ENCODE measurements at places on chromosomes 6 and 20.

DNA sequence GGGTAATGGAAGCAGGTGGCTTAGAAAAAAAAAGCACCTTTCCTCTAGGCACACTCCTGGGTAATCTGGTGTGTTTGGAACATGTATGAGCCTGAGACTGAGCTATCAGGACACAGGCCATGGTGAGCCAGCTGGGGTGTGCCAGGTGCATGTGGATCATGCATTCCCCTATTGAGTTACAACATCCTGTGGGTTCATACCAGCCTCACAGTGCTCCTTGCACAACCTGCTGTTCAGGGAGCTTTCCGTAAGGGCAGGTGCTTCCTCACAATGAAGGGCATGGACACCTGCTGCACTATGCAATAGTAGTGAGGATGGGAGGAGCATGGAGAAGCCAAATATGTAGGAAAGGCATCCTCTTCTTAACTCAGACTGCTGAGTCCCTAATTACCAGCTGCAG lies 197.2 kb upstream of the SUPT3H start:
- ATAC-seq: no peak

- no peak for ATAC-seq
Observed at GRCh38 chr6:46367354-46368168, 123.7 kb downstream of the RCAN2 start.

DNA sequence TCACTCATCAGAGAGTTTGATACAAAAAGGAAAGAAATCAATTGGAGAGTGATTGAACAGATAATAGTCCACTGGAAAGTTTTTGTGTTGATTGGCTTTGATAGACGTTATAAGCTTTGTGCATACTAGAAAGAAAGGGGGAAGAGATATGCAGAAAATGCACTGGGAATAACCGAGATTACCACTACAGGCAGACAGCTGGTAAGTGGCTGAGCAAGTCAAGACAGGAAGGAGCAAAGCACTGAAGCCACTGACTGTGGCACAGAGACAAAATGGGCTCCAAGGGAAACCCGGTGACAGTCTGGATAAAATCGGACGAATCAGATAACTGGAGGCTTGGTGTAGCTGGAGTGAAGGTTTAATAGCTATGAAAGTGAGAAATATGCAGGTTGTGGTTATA lies 209.0 kb downstream of the SIM1 start:
- no peak for ATAC-seq

GRCh38 chr6:7544597-7544996 lies 3.1 kb downstream of the DSP start:
- ATAC-seq: no peak

- no peak for ATAC-seq
Observed at GRCh38 chr6:145485288-145485687, 250.0 kb downstream of the EPM2A start.

- no peak for ATAC-seq
Observed at GRCh38 chr6:156876302-156876701, 99.1 kb downstream of the ARID1B start.

DNA sequence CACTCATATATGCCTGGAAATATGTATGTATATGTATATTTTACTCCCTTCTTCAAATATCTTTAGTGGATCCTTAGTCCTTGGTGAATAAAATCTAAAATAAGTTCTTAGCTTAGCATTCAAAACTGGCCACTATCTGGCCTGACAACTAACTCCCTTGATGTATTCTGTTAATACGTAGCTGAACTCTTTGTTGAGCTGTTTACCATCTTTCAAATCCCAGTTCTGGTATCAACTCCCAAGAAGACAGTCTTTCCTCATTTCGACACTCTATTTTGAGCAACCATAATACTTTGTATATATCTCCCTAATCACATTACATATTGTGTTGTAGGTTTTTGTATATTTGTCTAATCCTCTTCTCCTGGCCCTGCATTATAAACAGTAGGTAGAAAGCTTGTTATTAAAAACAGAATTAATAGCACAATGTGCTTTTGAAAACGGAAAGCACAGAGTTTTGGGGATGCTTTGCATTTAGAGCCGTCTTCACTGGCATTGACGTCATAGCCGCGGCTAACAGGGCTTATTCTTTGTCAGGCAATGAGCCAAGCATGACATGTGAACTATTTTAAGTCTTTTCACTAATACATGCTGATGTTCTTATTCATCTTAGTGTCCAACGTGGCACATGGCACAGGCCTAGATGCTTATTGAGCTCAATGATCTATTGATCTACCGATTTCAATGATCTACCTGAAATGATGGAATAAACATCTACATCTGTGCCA lies 47.2 kb upstream of the CCN2 start:
- no peak for ATAC-seq

GRCh38 chr20:57449398-57450354 lies 58.5 kb downstream of the RBM38 start:
- no peak for ATAC-seq

DNA sequence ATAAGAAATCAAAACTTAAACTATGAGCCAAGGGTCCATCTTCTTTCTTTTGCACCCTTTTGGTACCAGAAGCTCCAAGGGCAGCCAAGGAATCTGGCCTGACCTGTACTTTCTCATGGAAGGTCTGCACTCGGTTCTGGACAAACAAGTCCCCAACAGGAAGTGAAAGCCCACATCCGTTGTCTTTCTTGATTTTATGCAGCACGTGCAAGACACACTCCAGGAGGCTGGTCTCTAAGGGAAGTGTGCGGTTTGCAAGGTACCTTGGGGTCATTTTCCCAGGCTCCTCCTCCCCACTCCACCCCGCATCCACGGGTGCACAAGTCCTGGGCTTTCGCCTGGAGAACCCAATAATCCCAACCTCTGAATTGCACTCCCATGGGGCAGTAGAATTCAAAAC lies 101.9 kb downstream of the NFATC2 start:
- no peak for ATAC-seq

GRCh38 chr6:81962198-81962597 lies 209.7 kb upstream of the TENT5A start:
- no peak for ATAC-seq

- ATAC-seq: no peak
Observed at GRCh38 chr6:3108746-3109414, 9.6 kb upstream of the BPHL start.

DNA sequence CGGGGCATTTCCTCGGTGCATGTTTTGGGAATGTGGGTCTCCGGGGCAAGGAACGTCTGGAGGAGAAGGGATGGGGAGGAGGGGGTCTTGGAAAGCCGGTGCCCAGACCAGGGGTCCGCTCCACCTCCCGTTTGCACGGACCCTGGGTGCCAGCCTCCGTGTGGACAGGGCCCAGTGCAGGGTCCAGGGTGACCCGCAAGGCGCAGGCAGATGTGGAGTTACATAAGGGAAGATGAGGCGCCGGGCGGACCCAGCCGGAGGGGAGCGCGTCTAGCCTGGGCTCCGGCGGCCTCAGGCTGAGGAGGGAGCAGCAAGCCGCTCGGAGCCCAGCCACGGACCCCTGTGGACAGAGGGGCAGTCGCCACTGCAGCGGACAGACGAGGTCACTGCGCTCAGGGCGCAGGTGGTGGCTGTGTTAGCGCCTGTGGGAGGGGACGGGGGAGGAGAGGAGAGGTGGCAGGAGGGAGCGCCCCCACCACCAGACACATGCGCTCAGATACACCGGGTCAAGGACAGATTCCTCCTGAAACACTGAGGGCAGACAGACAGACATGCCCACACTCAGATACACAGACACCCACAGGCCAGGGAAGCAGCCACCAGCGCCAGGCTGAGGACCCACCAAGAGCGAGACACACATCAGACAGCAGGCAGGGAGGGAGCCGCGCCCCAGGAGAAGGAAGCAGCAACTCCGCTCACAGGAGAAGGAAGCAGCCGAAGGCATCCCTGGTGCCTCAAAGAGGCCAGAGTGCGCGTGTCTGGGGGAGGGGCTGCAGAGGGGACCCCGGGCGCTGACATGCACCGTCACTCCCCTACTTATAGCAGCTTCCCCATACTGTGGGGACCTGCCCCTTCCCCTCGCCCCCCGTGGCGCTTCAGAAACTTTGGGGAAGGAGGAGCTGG lies 839 bp upstream of the HRH3 start:
- no peak for ATAC-seq

DNA sequence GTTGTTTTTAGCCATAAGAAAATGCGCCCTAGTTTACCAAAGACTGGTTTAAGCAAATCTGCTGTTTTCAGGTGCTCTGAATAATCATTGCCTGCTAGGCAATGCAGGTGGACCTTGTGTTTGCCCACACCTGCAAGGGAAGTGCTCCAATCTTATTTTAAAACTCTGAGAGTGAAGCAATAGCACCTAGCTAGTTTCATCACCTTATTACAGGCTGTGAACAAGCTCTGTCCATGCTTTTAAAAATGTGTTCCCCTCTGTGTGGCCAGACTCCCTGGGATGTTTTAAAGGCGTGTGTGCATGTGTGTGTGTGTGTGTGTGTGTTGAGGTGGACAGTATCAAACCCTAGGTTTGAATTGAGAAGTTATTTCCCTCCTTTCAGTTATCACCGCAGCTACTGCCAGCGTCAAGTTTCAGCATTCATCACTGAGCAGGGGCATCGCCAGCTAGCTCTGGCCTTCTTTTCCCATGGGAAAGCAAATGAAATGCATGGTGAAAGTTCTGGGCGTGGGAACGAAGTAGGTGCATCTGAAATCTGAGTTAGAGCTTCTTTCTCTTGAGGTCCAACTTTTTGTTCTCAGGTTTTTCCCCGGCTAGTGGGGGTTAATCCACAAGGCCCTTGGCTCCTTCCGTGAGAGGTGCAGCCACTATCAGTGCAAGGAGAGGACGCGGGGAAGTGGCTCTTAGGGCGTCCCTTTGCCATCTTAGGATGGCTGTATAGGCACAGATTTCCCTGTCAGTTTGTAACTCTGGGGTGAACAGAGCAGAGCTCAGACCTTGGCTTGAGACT lies 30.8 kb downstream of the DUSP22 start:
- no peak for ATAC-seq

- no peak for ATAC-seq
Observed at GRCh38 chr6:12580290-12580689, 136.3 kb upstream of the PHACTR1 start.

DNA sequence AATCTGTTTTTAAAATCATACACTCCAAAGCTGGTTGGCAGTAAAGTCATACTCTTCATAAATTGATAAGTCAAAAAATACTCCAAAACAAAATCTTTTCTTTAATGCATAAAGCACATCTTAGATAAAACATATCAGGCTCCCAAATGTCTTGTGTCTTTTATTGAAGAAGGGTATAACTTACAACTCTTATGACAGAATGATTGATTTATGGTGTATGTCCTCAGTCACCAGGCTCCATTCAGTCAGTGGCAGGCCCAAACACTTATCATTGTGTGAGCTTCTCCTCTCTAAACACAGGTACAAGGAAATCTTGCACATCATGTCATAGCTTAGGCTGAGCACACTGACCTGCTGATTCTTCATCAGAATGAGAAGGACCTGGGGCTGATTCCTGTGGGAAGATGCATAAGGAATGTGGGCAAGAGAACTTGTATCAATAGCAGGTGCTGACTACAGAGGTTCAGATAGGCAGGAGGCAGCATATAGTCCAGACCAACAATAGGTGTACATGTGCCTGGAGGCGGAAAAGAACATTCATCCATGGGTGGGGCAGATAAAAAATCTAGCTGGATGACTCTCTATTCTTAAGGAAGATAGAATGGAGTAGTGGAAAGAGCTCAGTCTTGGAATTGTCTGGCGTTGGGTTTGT lies 1.9 kb downstream of the CALHM5 start:
- no peak for ATAC-seq

DNA sequence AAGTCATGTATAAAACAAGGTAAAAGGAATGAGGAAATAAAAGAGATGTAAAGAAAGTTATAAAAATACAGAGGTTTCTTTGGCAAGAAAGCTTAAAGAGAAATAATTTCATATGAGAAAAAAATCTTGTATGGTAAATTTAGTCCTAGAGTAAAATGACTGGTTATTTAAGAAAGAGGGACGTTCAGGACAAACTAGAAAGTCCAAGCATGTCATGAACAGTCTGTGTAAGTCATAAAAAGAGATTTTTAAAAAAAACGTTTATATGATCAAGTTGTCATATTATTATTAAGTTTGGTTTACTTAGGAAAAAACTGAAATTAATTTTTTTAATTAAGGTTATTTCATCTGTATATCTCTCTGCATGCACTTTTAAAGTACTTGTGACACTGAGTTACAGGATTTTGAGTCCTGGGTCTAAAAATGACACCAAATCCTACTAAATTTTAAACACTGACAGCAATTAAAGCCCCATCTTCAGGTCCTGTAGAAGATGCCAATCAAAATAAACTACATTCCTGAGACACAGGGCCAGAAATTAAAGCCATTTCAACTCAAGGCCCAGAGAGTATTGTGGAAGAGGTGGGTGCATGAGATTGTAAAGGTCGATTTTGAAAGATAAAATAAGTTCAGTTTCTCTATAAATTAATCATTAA lies 62.4 kb downstream of the AGPAT4 start:
- ATAC-seq: no peak

DNA sequence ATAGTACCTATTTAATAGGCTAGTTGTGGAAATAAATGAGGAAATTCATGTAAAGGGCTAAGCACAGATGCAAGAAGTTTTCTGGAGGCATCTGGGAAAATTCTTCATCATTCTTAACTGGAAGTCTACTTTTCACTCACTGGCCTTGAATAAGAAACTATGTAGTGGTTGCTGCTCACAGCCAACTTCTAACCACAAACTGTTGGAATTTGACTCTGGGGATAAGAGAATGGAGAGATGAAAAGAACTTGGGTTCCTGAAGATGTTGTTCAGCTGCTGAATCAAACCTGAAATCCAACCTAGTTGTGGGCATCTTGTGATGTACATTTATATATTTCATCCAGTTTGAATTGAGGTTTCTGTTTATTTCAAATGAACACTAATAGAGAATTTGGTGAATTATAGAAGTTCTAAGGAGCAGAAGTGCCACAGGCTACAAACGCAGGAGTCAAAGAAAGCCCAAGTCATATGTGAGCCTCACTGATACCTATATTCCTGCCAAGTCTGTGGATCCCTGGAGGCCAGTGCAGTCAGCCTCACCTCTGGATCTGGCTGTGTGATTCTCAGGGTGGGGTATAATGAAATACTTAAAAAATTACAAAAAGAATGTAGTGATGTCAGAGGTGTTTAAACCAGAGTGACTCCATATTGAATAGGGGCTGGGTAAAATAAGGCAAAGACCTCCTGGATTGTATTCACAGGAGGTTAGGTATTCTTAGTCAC lies 18.7 kb upstream of the MEI4 start:
- no peak for ATAC-seq
